ENCODE measurements at places on chromosomes 6 and 20.

DNA sequence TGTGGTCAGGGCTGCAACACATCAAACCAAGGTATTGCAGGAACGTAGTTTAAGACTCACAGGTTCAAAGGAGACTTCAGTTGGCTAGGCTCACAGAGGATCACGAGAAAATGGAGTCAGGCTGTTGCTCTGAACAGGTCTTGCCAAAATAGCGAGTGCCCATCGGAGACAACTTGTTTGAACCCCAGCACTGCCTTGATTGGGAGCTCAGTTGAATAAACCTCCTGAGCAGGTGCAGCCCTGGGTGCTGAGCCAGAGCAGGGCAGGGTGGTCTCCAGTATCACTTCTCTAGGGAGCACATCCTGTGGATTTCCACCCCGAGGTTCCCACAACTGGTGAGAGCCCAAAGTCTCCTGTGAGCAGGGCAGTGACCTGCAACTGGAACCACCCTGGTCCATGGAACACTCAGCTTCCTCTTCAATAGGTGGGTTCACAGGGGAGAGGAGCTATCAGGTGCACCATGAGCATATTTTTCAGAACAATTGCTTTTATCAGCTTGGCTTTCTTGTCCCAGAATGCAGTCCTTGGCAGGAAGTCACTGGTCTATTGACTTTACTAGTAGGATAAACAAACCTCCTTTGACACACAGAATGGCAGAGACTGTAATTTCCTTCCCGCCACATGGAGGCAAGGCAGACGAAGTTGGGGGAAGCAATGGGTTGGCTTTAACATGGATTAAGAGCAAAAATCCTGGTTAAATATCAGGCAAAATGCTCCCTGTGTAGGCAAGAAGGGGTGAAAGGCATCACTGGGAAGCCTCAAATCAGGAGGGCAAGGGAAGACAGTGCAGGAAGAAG, 267.7 kb upstream of the FOXQ1 start:
- DNase-seq: no peak

GRCh38 chr6:139406577-139407343, 32.3 kb upstream of the CITED2 start:
- DNase-seq: no peak

DNA sequence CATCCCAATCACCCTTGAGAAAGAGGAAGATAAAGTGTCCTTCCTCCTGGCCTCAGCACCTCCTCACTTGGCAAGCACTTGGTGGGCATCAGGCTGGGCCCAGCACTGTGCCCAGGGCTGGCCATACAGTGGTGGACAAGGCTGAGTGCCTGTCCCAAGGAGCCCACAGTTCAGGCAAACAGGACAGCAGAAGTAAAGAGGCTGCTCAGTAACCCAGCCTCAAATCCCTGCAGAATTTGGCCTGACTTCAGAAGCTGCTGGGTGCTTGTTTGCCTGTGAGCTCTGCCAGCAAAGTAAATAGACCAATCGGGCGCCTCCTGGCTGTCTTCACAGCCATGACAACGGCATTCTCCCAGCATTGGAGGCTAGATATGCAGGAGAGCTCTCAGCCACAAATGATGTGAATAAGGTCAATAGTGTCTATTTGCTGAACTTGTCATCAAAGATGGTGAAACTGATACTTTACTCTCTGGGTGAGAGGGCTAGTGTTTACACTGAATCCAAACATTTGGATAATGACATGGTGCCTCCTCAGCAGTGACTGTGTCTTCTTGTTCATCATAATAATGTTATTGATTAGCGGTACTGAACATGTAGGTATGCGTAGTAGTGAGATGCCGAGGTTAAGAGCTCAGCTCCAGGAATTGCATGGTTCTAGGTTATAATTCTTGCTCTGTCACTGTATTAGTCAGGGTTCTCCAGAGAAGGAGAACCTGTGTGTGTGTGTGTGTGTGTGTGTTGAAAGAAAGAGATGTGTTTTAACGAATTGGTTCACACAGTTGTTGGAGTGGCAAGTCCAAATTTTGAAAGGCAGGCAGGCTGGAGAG, 36.9 kb upstream of the FANCE start:
- no peak for DNase-seq

- DNase-seq: peak; percentile 77
Measured at GRCh38 chr20:1225783-1226654, at the start of gene RAD21L1. TSS of gene RAD21L1 (plus strand) at chr20:1226044. CDS start at chr20:1228454, 2,410 bp downstream.

GRCh38 chr6:66771626-66772025, 1064.6 kb upstream of the EYS start:
- no peak for DNase-seq

DNA sequence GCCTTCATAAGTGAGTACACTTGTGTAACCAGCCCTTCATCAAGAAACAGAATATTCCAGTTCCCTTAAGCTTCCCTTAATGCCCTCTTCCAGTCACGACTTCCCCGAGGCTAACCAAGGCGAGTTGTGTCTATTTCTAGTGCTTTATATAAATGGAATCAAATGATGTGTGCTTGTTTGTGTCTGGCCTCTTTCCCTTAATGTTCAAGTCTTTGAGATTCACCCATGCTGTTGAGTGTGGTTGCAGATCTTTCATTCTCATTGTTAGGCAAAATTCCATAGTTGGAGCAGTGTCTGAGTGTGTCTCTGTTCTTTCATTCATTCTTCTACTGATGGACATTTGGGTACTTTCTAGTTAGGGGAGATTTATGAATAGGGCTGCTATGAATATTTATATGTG, 135.0 kb downstream of the CEBPB start:
- no peak for DNase-seq

- DNase-seq: no peak
Measured at GRCh38 chr6:125519367-125519766, 217.6 kb upstream of the HDDC2 start.

DNA sequence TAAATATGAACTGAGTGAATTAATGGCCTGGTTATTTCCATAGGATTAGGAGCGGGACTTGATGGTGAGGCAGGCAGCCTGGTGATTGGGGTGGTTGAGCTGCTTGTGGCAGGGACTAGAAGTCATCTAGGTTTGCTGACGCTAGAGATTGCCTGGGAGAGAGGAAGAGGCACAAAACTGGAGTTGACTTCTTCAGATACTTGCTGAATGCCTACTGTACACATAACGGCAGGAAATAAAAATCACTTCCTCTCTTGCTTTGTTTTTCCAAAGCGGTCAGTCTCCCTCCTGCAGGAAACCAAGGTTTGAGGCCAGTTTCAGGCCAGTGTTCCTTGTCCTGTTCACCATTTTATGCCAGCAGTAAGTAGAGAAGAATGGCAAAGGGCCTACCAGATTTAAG, 36.7 kb upstream of the MYLIP start:
- DNase-seq: no peak

GRCh38 chr6:127178746-127179145, 60.3 kb downstream of the RSPO3 start:
- no peak for DNase-seq

DNA sequence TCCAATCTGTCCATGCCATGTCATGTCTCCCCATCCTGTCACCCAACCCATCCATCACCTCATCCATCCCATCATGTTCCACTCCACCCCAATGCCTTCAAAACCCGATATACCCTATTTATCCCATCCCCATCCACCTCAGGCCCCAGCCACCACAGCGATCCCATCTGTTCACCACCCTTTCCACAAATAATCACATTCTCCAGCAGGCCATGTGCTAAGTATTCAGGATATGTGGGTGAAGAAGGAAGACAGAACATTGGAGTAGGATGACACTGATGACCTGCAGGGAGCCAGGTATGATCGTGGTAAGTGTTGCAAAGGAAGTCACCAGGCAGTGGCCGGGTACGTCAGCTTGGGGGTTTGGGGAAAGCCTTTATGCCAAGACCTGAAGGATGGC, 48.8 kb downstream of the NPEPL1 start:
- no peak for DNase-seq

GRCh38 chr6:87575423-87575822, 14.4 kb downstream of the RARS2 start:
- DNase-seq: no peak

DNA sequence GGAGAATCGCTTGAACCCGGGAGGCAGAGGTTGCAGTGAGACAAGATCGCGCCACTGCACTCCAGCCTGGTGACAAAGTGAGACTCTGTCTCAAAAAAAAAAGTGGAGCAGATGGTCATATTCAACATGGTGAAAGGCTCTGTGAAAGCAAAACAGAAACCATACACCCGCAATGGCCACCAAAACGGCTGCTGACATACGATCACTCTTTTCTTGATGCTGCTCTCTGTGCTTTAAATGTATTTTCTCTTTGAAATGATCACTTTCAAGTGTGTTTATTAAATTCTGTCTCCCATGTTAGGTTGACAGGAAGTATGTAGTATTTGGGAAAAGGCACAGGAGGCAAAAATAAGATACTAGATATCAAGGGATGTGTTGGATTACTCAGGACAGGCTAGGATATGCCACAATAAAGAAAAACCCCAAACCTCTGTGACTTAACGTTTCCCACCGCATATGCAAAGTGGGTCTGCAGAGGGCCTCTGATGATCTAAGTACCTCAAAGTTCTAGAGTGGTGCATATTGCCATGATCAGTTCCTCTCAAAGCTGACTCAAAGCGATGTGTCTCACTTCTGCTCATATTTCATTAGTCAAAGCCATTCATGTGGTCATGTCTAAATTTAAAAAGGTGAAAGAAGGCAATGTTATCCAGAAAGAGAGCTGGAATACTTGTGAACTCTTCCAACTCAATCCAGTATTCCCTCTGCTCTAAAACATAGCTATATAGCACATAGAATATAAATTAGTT, 155.1 kb upstream of the SOX4 start:
- DNase-seq: no peak

GRCh38 chr6:130303431-130303830, 62.4 kb upstream of the TMEM200A start:
- no peak for DNase-seq

GRCh38 chr6:38062066-38062465, 242.5 kb downstream of the ZFAND3 start:
- no peak for DNase-seq

GRCh38 chr6:129206821-129207220, 323.9 kb downstream of the LAMA2 start:
- no peak for DNase-seq

DNA sequence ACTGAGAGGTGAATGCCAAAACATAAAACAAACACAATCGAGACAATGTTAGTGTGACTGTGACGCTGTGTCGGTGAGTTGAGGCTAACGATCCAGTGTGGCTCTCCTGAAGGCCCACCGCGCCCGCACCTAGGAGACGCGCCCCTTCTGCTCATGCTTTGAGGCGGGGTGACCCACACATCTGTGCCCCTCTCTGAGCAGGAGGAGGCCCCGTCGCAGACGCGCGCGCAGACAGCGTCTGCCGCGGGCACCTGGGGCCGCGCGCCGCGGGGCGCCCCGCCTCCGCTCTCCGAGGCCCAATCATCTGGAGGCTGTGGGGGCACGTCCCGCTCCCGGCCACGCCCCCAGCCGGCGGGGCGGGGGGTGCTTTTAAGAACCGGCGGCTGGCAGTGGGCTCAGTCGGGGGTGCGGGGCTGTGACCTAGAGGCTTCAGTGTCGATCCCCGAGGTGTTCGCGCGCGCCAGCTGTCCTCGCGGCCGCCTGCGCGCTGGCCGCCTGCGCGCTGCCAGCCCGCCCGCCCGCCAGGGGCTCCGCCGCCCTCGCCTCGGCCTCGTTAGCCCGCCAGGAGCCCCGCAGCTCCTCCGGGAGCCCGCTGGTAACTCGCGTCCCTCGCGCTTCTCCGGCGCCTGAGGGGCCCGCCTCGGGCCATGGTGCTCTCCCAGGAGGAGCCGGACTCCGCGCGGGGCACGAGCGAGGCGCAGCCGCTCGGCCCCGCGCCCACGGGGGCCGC, at the start of gene SLC16A10:
TSS of gene SLC16A10 (plus strand) at position 398 of the 730 bp plus-strand sequence. CDS start at position 648, 250 bp downstream.
- DNase-seq: peak; percentile 69

- DNase-seq: no peak
Measured at GRCh38 chr6:27293436-27294098, 18.5 kb downstream of the POM121L2 start.

DNA sequence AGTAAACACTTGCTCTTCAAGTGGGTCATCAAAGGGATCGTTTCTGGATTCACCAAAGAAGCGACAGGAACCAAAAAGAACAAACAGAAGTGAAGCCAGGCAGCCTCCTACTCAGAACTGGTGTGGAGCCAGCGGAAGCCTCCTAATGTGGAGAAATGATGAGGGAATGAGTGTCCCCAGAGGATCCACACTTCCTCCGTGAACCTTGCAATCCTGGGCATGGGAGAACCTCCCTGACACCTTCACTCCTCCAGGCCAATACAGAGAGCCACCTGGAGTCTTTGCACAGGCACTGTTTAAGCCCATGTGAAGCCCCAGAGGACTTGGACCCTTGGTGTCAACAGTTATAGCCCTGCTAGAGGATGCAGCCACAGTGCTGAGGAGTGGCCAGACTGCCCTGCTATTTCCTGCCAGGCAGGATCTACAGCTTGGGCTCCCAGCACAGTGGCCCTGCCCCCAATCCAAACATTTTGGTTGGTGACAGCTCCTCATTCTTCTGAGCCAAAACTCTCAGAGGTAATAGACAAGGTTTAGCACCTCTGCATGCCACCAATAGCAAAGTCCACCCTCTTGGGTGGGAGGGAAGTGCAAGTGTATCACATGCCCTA, 23.2 kb upstream of the SERINC1 start:
- no peak for DNase-seq

GRCh38 chr6:162184465-162184864, 543.1 kb downstream of the PRKN start:
- DNase-seq: no peak

DNA sequence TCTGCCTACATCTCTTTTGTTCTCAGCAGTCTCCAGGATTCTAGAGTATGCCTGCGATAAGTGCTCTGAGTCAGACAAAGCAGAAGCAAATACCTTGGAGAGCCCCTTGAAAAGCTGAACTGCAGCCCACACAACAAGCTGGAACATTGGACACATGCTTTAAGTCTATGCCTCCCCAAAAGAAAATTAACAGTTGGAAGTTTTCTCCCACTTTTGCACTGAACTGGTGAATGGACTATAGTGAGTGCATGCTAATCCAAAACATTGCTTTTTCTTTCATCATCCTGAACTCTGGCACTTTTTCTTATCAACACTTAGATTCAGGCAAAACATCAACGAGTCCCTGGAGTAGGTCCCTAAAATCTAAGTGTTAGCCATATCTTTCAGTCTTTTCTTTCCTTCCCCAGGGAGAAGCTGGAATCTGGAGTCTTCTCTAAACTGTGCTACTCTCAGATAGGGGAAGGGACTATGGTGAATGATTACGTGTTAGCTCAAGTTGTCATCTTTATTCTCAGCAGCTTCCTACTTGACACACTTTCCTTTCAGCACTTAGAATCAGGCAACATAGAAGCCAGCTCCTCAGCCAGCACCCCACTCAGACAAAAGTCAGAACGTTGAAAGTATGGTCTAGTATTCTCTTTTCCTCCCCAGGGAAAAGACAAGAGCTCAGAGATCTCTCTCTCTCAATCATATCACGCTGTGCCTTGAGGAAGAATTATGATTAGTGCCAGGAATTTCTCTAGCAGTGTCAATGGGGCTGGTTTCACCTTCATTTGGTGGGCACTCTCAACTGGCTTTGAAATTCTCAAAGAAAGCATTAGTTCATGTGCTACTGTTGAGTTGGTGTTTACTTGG, 811.0 kb upstream of the GJE1 start:
- DNase-seq: no peak

GRCh38 chr20:60292001-60292520, 333.8 kb downstream of the CDH26 start:
- no peak for DNase-seq

GRCh38 chr20:24448170-24448569, 21.3 kb upstream of the SYNDIG1 start:
- no peak for DNase-seq

GRCh38 chr6:149761438-149761837, 11.9 kb downstream of the PCMT1 start:
- no peak for DNase-seq

GRCh38 chr20:3778976-3779375, 2.3 kb downstream of the SPEF1 start:
- DNase-seq: no peak

- DNase-seq: no peak
Measured at GRCh38 chr6:148455225-148455624, 112.6 kb downstream of the SASH1 start.

GRCh38 chr6:52801188-52801841, 2.3 kb downstream of the GSTA1 start:
- no peak for DNase-seq
